ENCODE measurements at places on chromosomes 2 and 18. TPM values are rescaled to one million over a fixed set of nuclear protein-coding genes. Genes with fewer than 3 reads are reported as not detected.

TSPYL6 gene
- not detected for total RNA-seq

SCG2 gene
- total RNA-seq, result 0.88 TPM

GPAT2 gene
- total RNA-seq, result not detected

POLE4 gene
- 152 TPM for total RNA-seq

ABCG5 gene
- total RNA-seq, result not detected

FRZB gene
- not detected for total RNA-seq

PSME4 gene
- 43.5 TPM for total RNA-seq

SETBP1 gene
- total RNA-seq, result 0.51 TPM

CCNT2 gene
- total RNA-seq, result 8.2 TPM

PLGLB2 gene
- total RNA-seq, result 0.35 TPM

LCT gene
- total RNA-seq, result 0.03 TPM

SCN1A gene
- total RNA-seq, result not detected

AMER3 gene
- not detected for total RNA-seq

SLC9A4 gene
- not detected for total RNA-seq

MC2R gene
- total RNA-seq, result not detected

IFT172 gene
- 9.5 TPM for total RNA-seq

TRIB2 gene
- 0.37 TPM for total RNA-seq

ABCB11 gene
- total RNA-seq, result 0.01 TPM

AGXT gene
- total RNA-seq, result not detected

STAMBP gene
- 49.8 TPM for total RNA-seq

HS1BP3 gene
- total RNA-seq, result 42.4 TPM

TWIST2 gene
- 15.4 TPM for total RNA-seq

IL37 gene
- not detected for total RNA-seq

COX5B gene
- 317 TPM for total RNA-seq

Measured in A549 treated with CORT108297 at 1 μM for 4 hours (cell line).